ENCODE measurements at places on chromosomes 6 and 20.
A peak's percentile ranks its signal among the peaks of the same experiment; 100 is the strongest.

- no peak overlapping the region for H3K4me3 ChIP-seq
- no peak overlapping the region for H3K27ac ChIP-seq
- H3K4me1 ChIP-seq, result no peaks in the 10 kb centered on the region
- H3K36me3 ChIP-seq, result no peaks in the 10 kb centered on the region
- no peaks in the 10 kb centered on the region for H3K27me3 ChIP-seq
- DNase-seq, result no peak
Observed at GRCh38 chr6:139990026-139990686, 615.7 kb upstream of the CITED2 start.

DNA sequence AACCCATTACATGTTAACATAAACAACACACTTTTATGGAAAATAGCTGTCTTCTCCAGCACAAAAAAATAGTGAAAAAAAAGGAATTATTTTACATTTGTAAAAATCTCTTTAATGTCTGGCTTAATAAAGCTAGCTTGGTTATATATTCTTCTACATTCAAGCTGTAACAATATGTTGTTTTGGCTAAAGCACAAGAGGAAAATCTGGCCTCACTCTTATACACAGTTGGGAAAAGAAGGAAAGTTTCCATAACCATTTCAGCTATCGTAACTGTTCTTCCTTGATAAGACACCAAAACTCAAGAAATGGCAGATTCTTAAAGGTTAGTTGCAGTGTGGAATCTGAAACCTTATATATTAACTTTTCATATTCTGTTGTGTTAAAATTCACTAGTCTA, 7.6 kb downstream of the HLA-DOB start:
- no peaks in the 10 kb centered on the region for H3K27me3 ChIP-seq
- H3K4me3 ChIP-seq, result no peak overlapping the region
- DNase-seq, result no peak
- H3K36me3 ChIP-seq, result no peaks in the 10 kb centered on the region

DNA sequence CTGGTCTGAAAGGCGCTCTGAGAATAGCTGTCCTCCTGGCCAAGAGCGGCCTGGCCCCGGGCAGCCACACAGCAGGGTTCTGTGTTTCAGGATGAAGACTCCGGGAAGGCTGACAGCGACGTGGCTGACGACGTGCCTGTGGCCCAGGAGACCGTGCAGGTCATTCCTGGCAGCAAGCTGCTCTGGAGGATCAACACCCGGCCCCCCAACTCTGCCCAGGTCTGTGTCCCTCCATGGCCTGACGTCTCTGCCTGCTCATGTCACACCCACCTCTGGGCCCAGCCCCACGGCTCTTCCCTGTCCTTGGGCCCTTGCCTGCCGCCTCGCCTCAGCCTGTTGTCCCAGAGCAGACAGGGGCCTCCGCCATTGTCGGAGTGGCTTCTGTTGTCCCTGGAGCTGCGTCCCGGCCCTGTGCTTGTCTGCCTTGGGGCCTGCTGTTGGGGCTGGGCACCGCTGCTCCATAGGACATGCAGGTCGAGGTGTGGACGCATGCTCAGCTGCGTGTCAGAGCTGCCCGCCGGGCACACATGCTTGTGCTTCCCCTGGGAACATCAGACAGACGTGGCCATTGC, 16.2 kb upstream of the ADRM1 start:
- no peaks in the 10 kb centered on the region for H3K4me1 ChIP-seq
- no peak overlapping the region for H3K4me3 ChIP-seq
- H3K36me3 ChIP-seq, result peaks cover under 1% of the 10 kb centered on the region
- H3K27ac ChIP-seq, result peak overlapping the region; percentile 52
- no peaks in the 10 kb centered on the region for H3K27me3 ChIP-seq
- no peak for DNase-seq

DNA sequence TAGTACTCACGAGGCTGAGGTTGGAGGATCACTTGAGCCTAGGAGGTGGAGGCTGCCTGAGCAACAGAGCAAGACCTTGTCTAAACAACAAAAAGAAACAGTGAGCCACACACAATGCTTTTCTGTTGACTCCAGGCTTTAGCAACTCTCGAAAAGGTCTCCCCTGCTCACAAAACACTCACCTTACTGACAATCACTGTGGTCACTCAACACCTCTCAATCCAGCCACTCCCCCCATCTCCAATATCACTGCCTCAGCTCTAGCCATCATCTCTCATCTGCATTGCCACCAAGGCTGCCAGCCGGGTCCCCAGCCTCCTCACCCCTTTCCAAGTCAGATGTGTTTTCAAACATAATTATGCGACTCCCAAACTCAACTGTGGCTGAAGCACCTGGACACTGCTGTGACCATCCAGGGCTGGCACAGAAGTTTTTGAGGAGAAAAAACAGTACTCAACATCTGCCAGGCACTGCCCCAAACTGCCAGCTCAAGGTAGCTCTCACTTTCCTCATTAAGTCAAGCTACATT, 218.0 kb upstream of the ARID1B start:
- H3K27ac ChIP-seq, result no peak overlapping the region
- no peaks in the 10 kb centered on the region for H3K4me1 ChIP-seq
- no peak for DNase-seq
- no peaks in the 10 kb centered on the region for H3K36me3 ChIP-seq
- H3K4me3 ChIP-seq, result no peak overlapping the region

DNA sequence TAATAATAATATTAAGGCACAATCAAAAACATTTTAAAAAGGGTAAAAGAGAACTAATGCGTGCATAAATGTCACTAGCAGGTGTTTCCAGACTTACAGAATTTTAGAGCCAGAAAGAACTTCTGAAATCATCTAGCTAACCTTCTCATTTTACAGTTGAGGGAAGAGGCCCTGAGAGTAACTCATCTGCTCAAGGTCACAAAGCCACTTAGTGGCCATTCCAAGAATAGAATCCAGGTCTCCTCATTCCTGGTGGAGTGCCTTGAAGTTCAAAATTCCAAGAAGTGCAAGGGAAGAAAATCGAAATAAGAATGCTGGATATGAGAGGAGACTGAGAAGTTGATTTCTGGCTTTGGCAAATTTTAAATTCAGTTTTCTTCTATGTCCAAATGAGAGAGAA, 3.2 kb upstream of the KIAA0408 start:
- H3K4me1 ChIP-seq, result no peaks in the 10 kb centered on the region
- DNase-seq, result no peak
- H3K27ac ChIP-seq, result no peak overlapping the region
- no peaks in the 10 kb centered on the region for H3K27me3 ChIP-seq

GRCh38 chr6:143098054-143098671, 37.5 kb downstream of the AIG1 start:
- no peak for DNase-seq
- peaks cover 3% of the 10 kb centered on the region for H3K4me1 ChIP-seq
- H3K4me3 ChIP-seq, result no peak overlapping the region

DNA sequence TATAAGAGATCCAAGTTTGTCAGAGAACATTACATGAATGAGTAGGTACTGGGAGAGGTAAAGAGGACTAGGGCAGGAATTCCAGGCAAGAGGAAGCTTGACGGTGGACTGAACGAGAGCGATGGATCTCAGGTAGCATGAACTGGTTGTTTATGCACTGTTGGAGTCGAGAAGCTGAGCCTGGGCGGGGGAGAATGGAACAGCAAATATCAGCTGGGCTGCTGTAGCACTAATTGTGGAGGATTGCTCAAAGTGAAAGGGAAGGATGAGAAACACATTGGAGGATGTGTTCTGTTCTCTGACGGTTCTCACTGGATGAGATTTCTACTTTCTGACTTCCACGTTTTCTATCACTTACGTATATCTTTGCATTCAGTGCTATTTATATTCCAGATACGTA, 164.2 kb downstream of the PHF3 start:
- H3K27ac ChIP-seq, result no peak overlapping the region
- H3K27me3 ChIP-seq, result no peaks in the 10 kb centered on the region
- H3K36me3 ChIP-seq, result no peaks in the 10 kb centered on the region
- H3K4me1 ChIP-seq, result no peaks in the 10 kb centered on the region
- DNase-seq, result no peak
- no peak overlapping the region for H3K4me3 ChIP-seq

DNA sequence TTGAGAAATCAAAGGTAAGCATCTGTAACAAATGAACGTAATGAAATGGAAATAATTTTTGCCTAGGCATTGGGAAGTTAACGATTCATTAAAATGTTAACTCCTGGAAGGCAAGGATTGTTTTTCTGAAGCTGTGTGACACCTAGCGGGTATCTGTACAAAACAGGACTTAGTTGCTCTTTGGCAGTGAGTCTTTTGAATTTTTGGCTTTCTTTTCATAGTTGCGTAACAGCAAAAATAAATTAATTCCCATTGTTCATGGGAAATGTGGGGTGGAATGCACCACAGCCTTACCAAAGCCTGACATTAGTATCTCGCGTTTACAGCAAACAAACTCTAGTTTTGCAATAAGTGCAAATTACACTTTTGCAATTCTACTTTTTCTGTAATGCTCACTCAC, 92.7 kb upstream of the DTNBP1 start:
- H3K4me1 ChIP-seq, result no peaks in the 10 kb centered on the region
- H3K27ac ChIP-seq, result no peak overlapping the region
- no peak overlapping the region for H3K4me3 ChIP-seq
- no peak for DNase-seq
- no peaks in the 10 kb centered on the region for H3K36me3 ChIP-seq
- H3K27me3 ChIP-seq, result no peaks in the 10 kb centered on the region

DNA sequence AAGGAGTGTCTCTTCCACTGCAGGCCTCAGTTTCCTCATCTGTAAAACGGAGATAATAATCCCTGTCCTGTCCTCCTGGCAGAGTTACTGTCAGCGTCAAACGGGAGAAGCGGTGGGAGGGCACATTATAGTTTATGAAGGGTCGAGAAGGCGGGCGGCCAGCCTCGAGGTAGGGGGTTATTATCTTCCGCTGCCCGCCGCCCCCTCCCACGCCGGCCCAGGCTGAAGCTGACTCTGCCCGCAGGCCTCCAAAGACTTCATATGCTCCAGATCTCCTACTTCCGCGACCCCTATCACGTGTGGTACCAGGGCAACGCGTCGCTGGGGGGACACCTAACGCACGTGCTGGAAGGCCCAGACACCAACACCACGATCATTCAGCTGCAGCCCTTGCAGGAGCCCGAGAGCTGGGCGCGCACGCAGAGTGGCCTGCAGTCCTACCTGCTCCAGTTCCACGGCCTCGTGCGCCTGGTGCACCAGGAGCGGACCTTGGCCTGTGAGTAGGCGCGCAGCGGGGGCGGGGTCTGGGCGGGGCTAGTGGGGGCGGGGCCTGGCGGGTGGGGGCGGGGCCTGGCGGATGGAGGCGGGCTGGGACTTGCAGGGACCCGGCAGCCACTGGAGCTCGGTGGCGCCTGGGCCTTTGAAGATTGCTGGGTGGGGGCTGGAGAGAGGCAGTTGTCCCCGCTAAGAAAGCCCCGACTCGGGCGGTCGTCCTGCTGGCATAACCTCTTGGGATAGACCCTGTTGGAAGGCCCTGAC, 2.8 kb downstream of the PROCR start:
- peaks cover 3% of the 10 kb centered on the region for H3K4me1 ChIP-seq
- H3K4me3 ChIP-seq, result peak overlapping the region; percentile 45
- DNase-seq, result no peak
- no peaks in the 10 kb centered on the region for H3K27me3 ChIP-seq

GRCh38 chr20:2610941-2611720, 41.3 kb upstream of the NOP56 start:
- H3K4me3 ChIP-seq, result no peak overlapping the region
- H3K36me3 ChIP-seq, result no peaks in the 10 kb centered on the region
- no peaks in the 10 kb centered on the region for H3K4me1 ChIP-seq
- H3K27me3 ChIP-seq, result no peaks in the 10 kb centered on the region
- no peak for DNase-seq

- H3K27ac ChIP-seq, result no peak overlapping the region
- no peaks in the 10 kb centered on the region for H3K4me1 ChIP-seq
- H3K36me3 ChIP-seq, result no peaks in the 10 kb centered on the region
- H3K4me3 ChIP-seq, result no peak overlapping the region
- no peak for DNase-seq
Observed at GRCh38 chr6:137829641-137830083, 37.4 kb upstream of the TNFAIP3 start.

DNA sequence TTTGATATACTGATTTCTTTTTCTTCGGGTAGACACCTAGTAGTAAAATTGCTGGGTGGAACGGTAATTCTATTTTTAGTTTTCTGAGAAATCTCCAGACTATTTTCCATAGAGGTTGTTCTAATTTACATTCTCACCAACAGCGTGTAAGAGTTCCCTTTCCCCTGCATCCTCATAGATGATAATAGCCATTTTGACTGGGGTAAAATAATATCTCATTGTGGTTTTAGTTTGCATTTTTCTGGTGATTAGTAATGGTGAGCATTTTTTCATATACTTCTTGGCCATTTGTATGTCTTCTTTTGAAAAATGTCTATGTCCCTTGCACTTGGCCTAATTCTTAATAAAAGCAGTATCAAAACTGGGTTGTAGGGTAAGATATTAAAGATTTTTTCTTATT, 148.9 kb upstream of the SIM1 start:
- DNase-seq, result no peak
- H3K36me3 ChIP-seq, result no peaks in the 10 kb centered on the region
- no peak overlapping the region for H3K4me3 ChIP-seq

- no peaks in the 10 kb centered on the region for H3K27me3 ChIP-seq
- H3K4me1 ChIP-seq, result no peaks in the 10 kb centered on the region
- H3K4me3 ChIP-seq, result no peak overlapping the region
Observed at GRCh38 chr6:19557191-19557590, 280.0 kb upstream of the ID4 start.

- H3K4me1 ChIP-seq, result no peaks in the 10 kb centered on the region
- H3K27me3 ChIP-seq, result no peaks in the 10 kb centered on the region
- no peaks in the 10 kb centered on the region for H3K36me3 ChIP-seq
- H3K27ac ChIP-seq, result no peak overlapping the region
Observed at GRCh38 chr20:12358655-12359009, 440.9 kb downstream of the BTBD3 start.

GRCh38 chr20:47557218-47557617, 55.5 kb downstream of the NCOA3 start:
- H3K27ac ChIP-seq, result no peak overlapping the region
- H3K27me3 ChIP-seq, result no peaks in the 10 kb centered on the region
- no peaks in the 10 kb centered on the region for H3K4me1 ChIP-seq
- no peak overlapping the region for H3K4me3 ChIP-seq
- no peaks in the 10 kb centered on the region for H3K36me3 ChIP-seq

Data from breast epithelium (tissue), 4 donors.